ENCODE measurements at places on chromosomes 4 and X.

GRCh38 chr4:96347582-96347981 lies 507.7 kb downstream of the PDHA2 start:
- DNase-seq = no peak

GRCh38 chr4:102454981-102455685 lies 46.0 kb upstream of the NFKB1 start:
- no peak for DNase-seq

GRCh38 chr4:121998024-121998423 lies 46.2 kb upstream of the TRPC3 start:
- no peak for DNase-seq

DNA sequence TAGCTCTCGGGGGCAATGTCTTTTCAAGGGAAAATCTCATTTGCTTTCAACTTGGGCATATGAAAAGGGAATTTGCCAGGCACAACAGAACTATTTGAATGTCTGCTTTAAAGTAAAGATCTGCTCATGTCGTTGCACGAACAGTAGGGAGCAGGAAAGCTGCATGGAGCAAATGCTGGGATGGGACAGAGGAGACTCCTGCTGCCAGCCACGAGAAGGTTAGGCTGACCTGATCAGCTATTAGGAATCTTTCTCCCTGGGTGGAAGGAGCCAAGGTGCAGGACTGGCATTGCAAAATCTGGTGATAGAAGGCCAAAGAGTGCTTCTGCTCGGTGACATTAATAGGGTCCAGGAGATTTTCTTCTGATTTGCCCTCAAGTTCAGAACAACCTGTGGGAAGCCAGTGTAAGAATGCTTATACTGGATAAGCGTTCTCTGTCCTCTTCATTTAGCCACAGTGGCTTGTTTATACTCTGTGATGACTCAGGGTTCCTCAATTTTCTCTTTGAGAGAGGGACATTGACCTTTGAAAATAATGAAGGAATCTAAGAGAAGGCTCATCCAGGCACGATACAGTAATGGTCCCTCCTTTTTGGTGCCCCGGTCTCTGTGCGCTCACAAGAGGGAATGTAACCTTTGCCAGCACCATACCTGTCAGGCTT lies 22.9 kb downstream of the FHL1 start:
- no peak for DNase-seq

- DNase-seq = no peak
Observed at GRCh38 chrX:121869876-121870477, 822.6 kb downstream of the GLUD2 start.

DNA sequence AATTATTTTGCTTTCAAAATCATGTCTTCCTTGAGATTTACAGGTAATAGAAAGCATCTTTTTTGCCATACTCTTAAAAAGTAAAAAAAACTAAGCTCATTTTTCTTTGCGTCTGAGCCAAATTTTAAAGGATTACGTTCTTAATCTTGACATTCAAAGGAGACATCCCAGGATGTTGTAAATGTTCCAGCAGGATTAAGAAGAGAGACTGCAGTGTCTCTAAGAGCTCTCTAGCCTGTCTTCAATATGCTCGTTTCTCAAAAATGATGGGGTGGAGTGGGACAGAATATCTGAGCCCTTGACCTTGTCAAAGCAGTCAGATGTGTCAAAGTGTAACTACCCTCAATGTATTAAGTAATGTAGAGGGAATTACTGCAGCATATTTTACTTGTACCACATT lies 363.3 kb downstream of the PCDH7 start:
- no peak for DNase-seq

DNA sequence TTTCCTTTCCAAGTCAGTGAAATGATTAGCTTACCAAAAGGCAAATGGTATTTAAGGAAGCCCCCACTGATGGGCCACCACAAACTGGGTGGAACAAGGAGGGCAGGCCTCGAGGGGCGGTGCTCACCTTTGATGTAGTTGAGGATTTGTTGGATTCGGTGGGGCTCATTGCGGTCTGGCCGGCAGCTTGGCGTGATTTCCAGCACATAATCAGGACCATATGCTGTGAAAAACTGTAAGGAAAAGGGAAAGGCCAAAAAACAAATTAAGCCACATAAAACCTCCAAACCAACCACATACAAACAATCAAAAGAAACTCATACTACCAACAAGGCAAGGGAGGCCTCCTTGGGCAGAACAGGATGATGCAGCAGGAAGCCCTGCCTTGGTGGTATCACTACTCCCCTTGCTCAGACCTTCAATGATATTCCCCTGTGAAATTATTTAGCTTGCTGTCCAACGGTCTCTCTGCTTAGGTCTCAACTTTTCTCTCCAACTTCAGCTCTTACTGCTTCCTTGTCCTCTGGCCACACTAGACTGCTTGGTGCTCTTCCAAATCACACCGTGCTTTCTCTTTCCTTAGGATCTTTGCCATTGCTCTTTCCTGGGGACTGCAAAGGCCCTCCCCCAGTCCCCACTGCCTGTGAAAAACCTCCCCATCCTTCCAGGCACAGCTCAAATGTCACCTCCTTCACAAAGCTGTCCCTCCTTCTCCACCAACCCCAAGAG lies 46.1 kb upstream of the CITED1 start:
- DNase-seq = no peak

DNA sequence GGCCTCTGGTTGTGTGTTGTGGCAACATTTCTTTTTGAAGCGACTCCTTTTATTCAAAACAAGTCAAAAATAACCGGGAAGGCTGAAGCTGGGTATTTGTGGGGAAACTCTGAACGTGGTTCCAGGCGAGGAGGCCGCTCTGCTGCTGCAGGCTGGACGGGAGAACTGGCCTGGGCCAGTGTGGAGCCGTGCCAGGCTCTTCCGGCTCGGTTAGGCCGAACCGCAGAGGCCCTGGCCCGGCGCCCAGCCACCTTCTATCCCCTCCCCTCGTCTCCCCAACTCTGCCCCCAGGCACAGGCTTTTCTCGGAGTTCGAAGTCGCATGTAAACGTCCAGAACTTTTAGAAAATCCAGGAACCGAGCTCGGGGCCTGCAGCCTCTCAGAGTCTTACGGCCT lies 2.4 kb upstream of the BCOR start:
- no peak for DNase-seq

DNA sequence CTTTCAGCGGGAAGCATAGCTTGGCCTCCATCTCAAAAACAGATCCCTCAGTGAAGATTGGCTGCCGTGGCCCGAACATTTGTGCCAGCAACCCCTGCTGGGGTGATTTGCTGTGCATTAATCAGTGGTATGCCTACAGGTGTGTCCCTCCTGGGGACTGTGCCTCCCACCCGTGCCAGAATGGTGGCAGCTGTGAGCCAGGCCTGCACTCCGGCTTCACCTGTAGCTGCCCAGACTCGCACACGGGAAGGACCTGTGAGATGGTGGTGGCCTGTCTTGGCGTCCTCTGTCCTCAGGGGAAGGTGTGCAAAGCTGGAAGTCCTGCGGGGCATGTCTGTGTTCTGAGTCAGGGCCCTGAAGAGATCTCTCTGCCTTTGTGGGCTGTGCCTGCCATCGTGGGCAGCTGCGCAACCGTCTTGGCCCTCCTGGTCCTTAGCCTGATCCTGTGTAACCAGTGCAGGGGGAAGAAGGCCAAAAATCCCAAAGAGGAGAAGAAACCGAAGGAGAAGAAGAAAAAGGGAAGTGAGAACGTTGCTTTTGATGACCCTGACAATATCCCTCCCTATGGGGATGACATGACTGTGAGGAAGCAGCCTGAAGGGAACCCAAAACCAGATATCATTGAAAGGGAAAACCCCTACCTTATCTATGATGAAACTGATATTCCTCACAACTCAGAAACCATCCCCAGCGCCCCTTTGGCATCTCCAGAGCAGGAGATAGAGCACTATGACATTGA lies 175.4 kb downstream of the FAT4 start:
- no peak for DNase-seq

GRCh38 chr4:152946446-152946845 lies 10.3 kb downstream of the FHDC1 start:
- DNase-seq = no peak

- DNase-seq = no peak
Observed at GRCh38 chrX:103628386-103629317, at the start of gene TCEAL1. TCEAL1 (plus strand) TSS chrX:103628975; CDS start chrX:103629917, 942 bp downstream.

DNA sequence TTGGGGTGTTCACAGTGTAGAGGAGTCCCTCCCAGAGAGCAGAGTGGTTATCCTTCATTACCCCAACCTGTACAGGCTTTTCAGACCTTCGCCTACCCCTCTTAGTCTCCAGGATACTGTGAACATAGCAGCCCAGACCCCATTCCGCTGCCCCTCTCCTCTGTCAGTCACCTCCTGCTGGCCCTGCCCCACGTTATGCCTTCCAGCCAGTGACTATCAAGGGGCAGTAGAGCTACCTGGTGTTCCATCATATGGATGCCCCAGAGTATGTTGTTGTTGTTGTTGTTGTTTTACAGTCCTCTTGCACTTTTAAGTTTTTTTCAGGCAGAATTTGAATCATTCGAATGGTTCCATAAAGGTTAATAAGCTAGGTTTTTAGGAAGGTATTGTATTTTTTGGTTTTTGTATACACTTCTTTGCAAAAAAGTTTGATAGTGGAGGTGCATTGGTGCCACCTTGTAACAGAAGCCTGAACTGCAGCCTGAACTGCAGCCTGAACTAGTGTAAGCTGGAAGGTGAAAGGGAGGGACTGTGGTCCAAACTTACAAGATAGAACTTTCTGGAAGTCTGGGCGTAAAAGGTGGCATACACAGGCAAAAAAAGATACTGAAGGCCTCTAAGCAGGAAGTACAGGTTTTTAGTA lies 101.4 kb upstream of the RAB40AL start:
- no peak for DNase-seq

GRCh38 chr4:44638091-44638490 lies 13.3 kb downstream of the YIPF7 start:
- no peak for DNase-seq

- no peak for DNase-seq
Observed at GRCh38 chrX:10893366-10893765, 217.8 kb upstream of the HCCS start.

- DNase-seq = no peak
Observed at GRCh38 chr4:156536661-156537060, 434.9 kb downstream of the PDGFC start.

- no peak for DNase-seq
Observed at GRCh38 chr4:182593402-182593801, 323.8 kb downstream of the DCTD start.

GRCh38 chrX:132292793-132293192 lies 73.5 kb upstream of the RAP2C start:
- no peak for DNase-seq

DNA sequence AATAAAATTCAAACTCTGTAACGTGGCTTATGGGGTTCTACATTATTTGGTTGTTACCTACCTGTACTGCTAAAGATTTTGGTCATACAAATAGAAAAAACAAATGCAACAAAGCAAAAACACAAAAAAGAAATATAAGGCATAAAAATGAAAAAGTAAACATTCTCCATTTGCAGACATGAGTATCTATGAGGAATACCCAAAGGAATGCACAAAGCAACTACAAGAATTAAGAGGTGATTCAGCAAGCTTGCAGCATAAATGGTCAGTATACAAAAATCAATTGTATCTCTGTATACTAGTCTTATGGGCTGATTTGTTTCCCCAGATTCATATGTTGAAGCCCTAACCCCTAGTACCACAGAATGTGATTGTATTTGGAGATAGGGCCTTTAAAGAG lies 3.6 kb upstream of the PDE5A start:
- DNase-seq = no peak

DNA sequence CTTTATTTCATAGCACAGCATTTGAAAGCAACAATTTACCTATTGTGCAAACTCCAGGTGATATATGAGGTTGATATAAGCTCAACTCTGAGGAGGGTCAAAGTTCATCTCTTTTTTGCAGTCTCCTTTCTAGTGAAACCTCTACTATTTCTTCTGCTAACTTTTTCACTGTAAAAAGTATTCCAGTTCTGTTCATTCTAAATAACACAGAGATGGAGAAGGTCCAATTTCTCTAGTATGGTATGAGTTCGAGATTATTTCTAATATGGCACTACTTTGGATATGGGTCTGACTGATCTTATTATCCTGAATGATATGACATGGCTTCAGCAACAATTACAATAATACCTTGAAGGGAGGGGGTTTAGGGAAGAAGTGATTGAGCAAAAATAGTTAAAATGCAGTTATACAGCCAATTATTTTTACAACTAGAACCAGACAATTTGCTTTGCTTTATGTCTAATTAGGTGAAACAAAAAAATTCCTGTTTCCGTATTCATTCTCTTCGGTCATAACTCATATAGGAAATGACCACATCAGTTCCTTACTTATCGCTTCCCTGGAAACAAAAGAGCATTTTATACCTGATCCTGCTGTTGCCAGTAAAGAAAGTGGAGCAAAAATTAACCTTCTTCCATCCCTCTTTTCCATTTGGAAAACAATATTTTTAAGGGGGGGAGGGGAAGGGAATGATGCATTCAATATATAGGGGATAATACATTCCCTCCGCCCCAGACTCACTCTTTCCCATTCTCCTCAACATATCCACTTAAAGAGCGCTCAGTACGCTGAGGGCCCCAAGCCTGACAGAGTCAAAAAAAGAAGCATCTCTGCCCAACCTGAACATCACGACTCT lies 1.0 kb downstream of the TBC1D9 start:
- DNase-seq = no peak

Measured in activated CD8-positive, alpha-beta memory T cell treated with anti-CD3 and anti-CD28 coated beads for 1 hour (primary cell).